ENCODE measurements at places on chromosomes 12 and 14.

- DNase-seq, result no peak
These were observed 439.0 kb downstream of the NRXN3 start for GRCh38 chr14:78608998-78609787.

- DNase-seq, result no peak
These were observed 102.0 kb upstream of the PWP1 start for GRCh38 chr12:107583551-107583950.

GRCh38 chr12:561908-562593 lies 101.2 kb downstream of the NINJ2 start:
- DNase-seq, result peak; percentile 85

GRCh38 chr12:5783289-5783920 lies 161.7 kb downstream of the ANO2 start:
- no peak for DNase-seq

DNA sequence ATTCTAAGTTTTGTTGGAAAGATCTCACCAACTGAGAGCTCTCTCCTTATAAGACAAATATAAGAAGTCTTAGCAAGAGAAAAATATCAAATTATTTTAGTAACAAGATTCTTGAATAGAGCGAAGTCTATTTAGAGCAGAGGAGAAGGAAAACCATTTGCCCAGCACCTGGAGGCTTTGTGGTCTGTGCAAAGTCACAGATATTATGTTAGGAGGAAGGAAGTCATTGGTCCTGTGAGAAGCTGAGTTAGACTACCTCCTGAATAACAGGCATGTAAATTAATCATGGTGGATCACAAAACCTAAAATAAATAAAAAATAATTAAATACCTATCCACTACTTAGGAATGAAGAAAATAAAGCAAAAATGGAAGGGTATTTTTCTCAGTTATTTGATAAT lies 38.4 kb upstream of the ATXN7L3B start:
- no peak for DNase-seq

GRCh38 chr12:40444174-40444573 lies 219.4 kb downstream of the LRRK2 start:
- no peak for DNase-seq

GRCh38 chr12:41627476-41627875 lies 439.4 kb downstream of the PDZRN4 start:
- DNase-seq, result no peak

DNA sequence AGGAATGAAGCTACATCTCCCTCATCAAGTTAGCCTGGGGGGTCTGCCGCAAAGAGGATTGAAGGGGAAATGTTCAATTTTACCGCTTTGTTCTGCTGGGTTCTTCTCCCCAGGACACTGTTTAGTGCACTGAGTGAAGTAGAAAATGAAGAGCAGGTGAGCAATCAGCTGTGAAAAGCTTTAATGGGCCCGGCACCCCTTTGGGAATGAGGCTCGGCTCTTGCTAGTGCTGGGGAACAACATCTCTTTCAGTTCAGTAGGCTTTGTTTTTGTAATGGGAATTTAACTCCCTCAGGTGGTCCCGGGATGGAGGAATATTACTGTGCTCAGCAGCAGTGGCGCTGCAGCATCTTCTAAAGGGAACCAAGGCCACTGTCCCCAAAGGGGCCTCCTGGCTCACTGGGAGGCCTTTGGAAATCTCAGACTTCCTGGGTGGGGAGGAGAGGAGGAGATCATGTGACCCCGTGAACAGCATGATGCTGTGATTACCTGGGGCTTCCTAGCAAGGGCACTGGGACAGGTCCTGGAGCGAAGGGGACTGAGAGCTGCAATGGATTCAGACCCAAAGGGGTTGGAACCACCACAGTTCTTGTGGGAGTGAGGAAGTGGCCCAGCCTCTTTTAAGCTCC lies 85.2 kb upstream of the MAX start:
- no peak for DNase-seq

DNA sequence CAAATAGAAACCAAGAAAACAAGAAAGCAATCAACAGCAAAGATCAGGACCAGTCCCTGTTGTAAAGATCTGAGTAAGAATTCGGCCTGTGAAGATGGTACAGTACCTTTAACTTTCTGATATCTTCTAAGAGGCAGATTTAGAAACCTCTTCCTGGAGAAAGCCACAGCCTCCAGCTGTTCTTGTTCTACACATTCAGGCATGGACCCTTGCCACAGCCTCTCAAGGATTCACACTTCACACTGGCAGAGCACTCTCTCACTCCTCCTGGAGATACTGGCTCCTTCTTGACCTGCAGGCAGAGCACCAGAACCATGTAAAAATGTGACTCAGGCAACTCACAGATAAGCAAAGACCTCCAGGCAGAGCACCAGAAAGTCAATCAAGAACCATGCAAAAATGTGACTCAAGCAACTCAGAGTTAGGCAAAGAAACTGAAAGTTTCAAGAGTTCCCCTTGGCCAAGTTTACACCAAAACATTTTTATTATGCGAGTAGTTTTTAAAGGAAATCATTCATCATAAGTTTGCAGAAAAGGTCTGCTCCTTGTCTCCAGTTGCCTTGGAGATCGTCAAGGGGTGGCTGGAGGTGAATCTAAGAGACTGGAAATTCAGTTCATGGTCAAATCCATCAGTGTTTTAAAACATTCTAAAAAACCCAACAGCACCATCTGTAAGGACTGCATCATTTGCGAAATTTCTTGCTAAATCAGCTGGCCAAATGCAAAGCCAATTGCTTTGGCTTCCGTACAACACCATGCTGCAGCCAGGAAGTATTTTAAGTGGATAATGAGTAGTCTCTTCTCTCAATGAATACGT lies 119.3 kb upstream of the MDM1 start:
- peak; percentile 68 for DNase-seq

DNA sequence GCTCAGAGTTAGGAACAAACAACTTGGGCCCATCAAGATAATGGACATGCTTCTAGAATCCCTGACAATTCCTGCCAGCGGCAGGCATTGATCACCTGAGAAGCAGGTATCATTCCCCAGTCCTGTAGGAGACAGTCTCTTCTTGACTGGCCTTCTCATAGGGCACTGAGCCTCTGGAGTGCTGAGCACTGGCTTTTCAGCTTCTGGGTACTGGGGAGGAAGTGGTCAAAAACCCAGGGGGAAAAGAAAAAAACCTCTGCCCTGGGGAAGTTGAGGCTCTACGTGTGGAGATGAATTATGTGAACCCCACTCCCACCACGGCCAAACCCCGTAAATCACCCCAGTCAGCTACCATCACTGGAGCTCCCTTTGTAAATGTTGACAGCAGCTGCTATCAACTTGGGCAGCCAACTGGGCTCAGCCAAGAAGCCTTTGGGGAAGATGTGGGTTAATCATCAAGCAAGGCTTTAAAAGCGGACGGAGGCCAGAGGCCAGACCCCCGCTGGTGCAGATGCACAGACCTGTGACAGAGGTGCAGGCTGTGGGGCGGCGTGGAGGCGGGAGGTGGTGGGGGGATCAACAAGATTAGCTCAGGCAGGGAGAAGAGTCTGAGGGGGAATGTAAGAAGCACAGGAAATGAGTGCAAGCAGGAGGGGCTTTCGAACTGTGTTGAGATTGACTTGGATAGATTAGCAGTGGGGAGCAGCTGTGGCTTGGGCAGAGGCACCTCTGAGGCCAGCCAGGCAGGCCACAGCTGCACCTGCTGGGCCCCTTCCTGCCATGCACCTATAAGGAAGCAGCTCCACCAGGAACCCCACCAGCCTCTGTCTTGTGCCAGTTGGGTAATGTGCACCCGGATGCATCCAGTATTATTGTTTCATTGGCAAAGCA lies 105.4 kb upstream of the HIF1A start:
- no peak for DNase-seq

GRCh38 chr14:81169711-81170103 lies 51.1 kb downstream of the GTF2A1 start:
- DNase-seq, result peak; percentile 72

- DNase-seq, result no peak
These were observed 444.6 kb downstream of the RAD51B start for GRCh38 chr14:68264260-68264569.

DNA sequence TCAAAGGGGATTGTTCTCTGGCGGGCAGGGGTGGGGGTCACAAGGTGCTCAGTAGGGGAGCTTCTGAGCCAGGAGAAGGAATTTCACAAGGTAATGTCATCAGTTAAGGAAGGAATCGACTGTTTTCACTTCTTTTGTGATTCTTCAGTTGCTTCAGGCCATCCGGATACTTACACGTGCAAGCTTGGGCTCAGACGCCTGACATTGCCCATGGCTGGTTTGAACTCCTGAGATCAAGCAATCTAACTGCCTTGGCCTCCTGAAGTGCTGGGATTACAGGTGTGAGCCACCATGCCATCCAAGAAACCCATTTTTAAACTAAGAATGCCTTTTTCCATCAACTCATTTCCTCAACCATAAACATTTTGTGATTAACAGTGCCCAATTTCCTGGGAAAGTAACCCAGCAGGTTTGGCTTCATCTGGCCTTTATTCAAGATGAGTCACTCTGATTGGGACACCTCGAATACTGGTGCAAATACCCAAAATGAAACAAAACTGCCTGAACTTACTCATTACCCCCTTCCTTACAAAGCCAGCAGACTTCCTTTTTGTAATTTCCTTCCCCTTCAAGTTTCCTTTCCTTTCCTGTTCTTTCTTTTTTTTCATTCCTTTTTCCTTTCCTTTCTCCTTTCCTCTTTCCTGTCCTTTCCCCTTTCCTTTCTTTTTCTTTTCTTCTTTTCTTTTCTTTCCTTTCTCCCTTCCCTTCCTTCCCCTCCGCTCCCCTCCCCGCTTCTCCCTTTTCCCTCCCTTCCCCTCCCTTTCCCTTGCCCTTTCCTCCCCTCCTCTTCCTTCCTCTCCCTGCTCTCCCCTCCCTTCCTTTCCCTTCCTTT lies 10.2 kb upstream of the RNASE10 start:
- DNase-seq, result no peak

GRCh38 chr14:35248476-35248788 lies 43.8 kb upstream of the PSMA6 start:
- no peak for DNase-seq

DNA sequence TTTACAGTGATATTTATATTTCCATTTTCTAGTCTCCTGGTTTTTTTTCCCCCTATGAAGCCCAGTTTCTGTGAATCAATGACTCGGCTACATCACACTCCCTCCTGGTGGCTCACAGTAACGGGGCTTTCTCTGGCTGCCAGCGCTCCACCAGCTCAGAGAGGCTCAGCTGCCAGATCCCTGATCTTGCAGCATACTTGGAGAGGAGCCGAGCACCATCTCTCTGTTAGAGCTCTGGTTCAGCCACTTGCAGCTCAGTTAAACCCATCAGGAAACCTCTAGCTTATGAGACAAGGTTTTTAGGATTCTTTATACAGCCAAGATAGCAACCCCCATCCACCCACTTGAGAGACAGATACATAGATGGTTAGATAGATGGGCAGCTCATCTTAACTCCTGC lies 74.6 kb downstream of the CIT start:
- DNase-seq, result no peak

- peak; percentile 72 for DNase-seq
These were observed 55.2 kb downstream of the FOS start for GRCh38 chr14:75333606-75334548.

GRCh38 chr12:92158796-92159439 lies 13.3 kb upstream of the BTG1 start:
- peak; percentile 32 for DNase-seq

GRCh38 chr14:78405079-78405856 lies 235.1 kb downstream of the NRXN3 start:
- peak; percentile 11 for DNase-seq

- no peak for DNase-seq
These were observed 16.6 kb downstream of the SMUG1 start for GRCh38 chr12:54172168-54172567.

- DNase-seq, result no peak
These were observed 710.0 kb downstream of the LRFN5 start for GRCh38 chr14:42316693-42317092.

DNA sequence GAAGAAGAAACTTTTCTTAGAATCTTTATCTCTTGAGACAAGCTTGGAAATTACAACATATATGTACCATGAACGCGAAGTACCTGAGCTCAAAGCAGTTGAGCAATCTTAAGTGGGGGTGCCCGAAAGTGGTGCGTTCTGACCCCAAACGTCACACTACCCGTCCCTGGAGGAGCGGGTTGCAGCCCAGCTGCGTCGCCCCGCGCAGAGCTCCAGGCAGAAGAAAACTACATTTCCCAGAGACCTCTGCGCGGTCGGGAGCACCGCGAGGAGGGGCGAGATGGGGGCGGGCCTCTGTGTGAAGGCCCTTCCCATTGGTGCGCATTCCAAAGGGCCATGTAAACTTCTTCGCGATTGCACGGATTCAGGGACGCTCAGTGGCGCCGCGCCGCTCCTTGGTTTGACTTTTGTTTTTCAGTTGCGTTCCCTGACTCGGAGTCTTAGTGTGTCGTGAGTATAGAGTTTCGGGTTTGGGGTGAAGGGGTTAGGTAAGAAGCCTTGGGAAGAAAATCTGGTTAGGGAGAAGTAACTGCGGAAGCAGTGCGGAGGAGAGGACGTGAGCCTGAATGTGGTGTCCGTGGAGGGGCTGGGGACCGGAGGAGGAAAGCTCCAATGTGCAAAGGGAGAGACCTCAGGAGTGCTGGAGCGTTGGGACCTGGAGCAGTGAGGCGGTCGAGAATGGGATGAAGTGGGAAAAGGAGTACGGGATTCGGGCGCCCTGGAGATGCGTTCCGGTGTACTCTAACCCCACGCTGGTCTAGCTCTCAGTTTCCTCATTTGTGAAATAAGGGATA lies at the start of gene CCDC77:
Gene CCDC77, plus strand, starts transcription at position 410 of the 794 bp plus-strand sequence. CDS start 7,740 bp downstream, outside the sequence.
- DNase-seq, result peak; percentile 98

GRCh38 chr14:66884149-66884548 lies 305.1 kb upstream of the GARIN2 start:
- DNase-seq, result no peak

DNA sequence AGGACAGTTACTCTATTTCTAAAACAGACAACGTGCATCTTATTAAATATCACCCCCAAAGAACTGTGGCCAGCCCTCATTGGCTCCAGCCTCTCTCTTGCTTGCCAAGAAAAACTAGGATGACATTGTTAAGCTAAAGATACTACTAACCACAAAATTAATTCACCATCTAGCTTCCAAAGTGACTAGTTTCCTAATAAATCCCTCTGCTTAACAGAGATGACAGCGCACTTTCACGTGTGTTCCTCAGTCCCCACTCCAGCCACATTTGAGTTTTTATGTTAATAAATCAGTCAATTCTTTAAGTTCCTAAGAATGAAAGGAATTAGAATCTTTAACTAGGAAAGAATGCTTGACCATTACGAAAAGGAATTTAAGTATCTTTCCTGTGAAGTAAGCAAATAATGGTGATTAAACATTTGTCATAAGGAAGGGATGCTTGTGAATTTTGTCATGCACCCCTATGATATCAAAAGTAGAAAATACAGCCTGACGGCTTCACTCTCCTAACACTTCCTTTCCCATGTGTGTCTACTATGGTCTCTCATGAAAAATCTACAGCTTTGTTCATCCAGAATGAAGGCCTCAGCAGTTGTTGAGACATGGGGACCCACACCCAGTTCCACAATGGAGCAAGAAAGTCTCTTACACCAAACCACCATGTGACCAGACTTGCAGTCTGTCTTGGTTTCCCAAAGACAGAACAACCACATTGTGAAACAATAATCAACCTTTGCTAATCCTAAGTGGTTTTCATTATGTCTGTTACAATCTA lies 8.1 kb downstream of the CORO1C start:
- peak; percentile 64 for DNase-seq

DNA sequence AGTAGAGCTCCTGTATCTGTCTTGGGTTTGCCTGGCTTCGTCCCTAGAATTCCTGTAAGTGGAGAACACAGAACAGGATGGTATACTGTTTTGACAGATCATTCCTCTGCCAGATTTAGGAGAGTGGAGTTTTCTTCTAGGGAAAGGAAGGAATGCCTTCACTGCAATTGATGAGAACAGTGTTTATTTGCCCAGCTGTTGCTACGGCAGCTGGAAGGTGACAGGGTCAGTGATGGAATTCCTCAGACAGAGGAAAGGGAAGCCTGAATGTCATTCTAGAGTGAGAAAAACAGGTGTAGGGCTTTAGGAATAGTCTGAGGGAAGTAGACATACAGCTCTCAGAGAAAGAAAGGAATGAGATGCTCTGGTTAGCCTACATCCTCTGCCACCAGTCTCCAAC lies 11.7 kb downstream of the CSRNP2 start:
- DNase-seq, result no peak
